Ovary (tissue), 10 donors: ENCODE measurements at places on chromosomes 2 and 18. TPM values are rescaled to one million over a fixed set of nuclear protein-coding genes. Genes with fewer than 3 reads are reported as not detected.

DNA sequence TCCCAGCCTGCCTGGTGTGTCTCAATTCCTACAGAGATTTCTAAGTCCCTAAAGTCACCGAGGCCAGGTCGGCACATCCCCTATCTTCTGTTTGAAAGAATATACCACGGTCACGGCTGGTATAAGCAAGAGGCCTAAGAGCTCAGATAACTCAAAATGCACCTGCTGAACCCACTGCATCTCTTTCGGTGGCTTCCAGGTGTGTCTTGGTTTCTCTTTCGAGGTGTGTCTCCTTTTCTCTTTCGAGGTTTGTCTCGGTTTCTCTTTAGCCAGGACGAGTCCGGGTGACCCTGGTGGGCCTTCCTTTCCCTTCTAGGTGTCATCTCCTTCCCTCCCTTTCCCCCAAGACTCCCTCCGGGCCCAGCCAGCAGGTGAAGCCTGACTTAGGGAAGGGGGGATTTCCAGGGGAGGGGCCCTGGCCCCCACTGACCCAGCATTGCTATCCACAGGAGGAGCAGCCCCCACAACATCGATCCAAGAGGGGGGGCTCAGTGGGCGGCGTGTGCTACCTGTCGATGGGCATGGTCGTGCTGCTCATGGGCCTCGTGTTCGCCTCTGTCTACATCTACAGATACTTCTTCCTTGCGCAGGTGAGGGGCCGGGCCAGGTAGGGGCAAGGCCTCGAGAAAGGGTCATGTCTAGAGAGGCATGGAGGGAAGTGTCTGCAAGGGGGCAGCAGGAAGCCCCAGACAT lies 8.4 kb downstream of the ITM2C start:
- no peak for DNase-seq

DNA sequence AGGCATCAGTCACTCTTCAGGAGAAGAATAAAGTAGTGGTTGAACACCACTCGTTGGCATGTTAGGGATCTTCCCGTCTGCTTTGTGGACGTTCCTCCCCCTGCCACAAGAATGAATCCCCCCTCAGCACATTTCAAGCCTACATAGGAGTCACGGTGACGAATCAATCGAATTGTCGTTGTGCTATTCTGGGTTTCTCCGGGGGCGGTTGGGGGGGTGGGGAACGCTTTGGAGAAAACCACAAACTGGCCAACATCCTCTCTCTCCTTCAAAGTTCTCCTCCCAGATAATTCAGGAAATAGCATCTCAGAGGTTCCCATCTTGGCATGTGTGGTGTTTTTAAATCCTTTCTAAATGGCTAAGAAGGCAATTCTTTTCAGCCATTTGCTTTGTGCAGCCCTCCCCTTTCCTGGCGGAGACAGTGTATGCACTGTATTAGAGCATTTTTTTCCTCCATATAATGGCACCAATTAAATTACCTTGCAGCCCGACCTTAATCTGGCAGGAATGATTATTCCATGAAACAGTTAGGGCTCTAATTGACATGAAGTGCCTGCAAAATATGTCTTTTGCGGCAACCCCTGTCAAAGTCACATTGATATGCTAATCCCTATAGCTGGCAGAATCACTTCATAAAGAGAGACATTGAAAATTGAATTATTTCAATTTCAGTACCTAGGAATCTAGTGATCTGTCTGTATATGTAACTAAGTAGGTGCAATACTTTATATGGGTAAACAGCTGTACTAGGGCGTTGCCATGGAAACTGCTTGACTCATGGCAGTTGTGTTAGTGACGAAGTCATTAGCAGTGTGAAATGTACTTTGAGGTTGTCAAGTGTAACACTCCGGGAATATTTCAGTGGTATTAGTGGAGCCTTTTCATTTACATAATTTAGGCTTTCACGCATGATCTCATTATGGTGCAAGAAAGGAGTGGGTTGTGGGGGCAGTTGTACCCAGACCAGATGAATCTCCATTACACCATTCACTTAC lies 323.4 kb upstream of the SLC14A2 start:
- DNase-seq, result no peak

- no peak for DNase-seq
Measured at GRCh38 chr2:41967476-41968181, 80.2 kb upstream of the PKDCC start.

The OR6B2 gene
- not detected for polyA plus RNA-seq

The NEB gene
- polyA plus RNA-seq, result 1.4 TPM
